ENCODE measurements at places on chromosomes 11 and 22.

DNA sequence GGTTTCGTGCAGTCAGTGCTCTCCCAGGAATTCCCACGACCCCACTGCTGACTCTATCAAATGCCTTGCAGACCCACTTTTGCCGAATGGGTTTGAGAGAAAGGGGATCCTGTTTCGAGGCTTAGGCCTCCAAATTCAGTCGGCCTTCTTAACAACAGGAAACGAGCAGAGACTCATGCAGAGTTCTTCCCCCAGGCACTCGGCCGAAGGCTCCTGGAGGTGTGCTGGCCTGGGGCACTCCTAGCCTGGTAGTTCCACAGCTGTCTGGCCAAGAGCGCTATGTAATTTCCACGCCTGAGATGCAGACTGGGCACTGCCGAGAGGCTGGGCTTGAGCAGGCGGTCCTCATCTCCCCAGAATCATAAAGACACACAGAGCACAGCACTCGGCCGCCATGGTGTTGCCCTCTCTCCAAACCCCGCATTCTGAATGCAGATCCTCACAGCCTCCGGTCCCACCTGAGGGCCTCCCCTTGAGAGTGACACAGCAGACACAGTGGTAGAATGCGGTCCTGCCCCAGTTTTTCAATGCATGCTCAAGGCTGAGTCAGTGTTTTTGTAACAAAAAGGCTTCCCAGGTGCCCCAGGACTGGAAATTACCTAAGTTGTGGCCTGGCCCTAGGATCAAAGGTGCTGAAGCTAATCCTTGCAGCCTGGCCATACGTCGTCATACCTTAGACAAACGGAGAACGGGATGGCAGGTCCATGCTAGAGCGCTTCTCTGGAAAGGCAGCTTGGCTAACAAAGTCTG lies 30.2 kb upstream of the BID start:
- no peak for ATAC-seq

- no peak for ATAC-seq
Measured at GRCh38 chr22:34842630-34843029, 223.3 kb upstream of the ISX start.

GRCh38 chr11:118620529-118621070 lies 13.2 kb downstream of the PHLDB1 start:
- no peak for ATAC-seq

DNA sequence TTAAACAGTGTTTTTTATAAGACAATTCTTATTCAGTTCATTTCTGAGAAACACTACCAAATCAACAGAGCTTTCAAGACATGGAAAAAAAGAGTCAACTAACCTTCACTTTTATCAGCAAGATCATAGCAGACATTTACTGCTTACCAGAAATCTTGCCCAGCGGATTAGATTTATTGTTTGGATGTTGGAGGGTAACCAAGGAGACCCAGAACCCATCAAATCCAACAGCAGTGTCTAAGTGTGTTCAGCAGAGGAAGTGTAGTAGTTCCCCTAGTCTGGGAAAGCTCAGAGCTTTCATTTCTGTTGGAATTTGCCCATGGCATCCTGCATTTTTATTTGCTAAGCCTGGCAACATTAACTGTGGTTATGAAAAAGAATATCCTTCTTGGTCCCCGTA lies 2.4 kb upstream of the PGM2L1 start:
- no peak for ATAC-seq
